CD4-positive, alpha-beta T cell treated with Interferon gamma for 1 hour (primary cell): ENCODE measurements at places on chromosomes 5 and 9.
A peak's percentile ranks its signal among the peaks of the same experiment; 100 is the strongest.

DNA sequence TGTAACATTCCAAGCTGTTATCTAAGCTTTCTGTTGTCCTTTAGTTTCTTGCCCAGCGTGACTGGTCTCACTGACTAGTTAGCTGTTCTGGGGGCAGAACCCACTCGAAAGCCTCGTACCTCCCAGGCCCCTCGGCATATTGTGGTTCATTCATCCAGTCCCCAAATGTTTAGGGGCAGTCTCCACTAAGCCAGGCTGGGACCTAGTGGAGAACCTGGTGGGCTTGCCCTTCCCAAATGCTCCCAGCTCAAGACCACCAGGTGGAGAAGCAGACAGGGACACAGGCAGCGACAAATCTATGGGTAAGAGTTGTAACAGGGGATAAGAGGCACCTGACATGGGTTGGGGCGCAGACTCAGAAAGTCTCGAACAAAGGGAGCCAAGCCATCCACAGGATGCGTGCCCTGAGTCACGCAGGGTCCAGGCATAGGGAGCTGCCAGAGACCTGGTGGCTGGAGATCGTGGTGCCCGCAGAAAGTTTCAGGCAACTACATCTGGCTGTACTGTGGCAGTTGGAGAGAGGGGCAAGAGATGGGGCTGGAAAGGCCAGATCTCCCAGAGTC is 851 bp upstream of the EEIG1 start:
- no peak for DNase-seq

DNA sequence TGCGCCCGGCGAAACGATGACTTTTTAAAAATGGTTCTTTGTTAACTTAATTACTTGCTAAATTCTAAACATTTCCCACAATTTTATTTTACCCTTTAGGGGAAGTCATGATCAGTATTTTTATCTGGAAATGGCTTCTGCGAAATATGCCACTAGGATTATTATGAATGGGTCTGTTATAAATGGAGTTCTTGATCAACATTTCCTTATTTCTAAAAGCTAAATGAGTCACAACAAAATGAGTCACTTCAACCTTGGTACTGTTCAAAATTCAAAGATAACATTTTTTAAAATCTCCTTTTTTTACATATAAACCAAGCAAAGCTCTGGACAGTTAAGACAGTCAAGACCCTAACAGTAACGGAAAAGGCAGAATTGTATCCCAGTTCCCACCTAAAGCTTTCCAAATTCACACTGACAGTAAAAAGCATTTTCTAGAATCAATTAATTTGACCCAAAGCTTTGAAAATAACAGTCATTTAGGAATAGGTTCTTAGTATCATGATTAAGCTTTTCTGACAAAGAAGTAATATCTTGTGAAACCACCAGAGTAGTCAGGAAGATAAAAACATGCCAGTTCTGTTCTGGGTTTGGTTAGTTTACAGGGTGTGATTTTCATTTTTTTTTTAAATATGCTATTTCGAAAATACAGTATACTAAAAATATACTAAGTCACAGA is 81.7 kb downstream of the LHFPL2 start:
- no peak for DNase-seq

GRCh38 chr5:16456103-16456832 is 9.3 kb downstream of the ZNF622 start:
- peak; percentile 24 for DNase-seq

GRCh38 chr5:59565551-59565950 is 328.0 kb downstream of the PDE4D start:
- DNase-seq = no peak

DNA sequence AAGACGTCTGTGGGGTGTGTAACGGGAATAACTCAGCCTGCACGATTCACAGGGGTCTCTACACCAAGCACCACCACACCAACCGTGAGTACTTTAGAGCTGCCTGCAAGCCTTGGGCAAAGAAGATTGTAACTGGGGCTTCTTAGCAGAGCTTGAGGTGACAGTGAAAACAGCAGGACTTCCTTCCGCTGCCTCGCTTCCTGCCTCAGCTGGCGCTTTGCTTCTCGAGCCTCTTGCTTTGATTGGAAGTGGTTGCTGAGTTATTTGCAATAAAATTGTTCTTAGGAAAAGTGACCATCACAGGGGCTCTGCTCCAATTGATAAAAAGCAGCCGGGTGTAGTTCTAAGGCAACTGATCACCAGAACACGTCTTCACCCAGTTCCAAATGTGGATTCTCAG is 99.1 kb downstream of the ADAMTS16 start:
- DNase-seq = no peak

DNA sequence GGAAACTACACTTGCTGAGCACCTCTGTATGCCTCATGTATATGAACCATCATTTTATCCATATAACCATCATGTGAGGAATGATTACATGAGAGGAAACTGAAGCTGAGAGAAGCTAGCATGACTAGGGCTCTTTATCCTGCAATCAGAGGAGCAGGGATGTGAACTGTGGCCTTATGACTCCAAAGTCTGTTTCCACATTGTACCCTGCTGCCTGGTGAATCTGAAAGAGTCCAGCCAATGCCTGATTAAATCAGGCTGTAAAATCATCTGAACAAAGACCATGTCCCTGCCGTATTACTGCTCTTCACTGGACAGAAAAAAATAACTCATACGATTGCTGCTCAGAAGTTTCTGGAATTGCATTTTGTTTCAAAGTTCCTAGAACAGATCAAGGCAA is 67.0 kb downstream of the LPAR1 start:
- DNase-seq = no peak

- DNase-seq = no peak
Observed at GRCh38 chr5:105929858-105930257, 1740.9 kb downstream of the EFNA5 start.

- no peak for DNase-seq
Observed at GRCh38 chr9:95620314-95620713, 103.5 kb upstream of the PTCH1 start.

DNA sequence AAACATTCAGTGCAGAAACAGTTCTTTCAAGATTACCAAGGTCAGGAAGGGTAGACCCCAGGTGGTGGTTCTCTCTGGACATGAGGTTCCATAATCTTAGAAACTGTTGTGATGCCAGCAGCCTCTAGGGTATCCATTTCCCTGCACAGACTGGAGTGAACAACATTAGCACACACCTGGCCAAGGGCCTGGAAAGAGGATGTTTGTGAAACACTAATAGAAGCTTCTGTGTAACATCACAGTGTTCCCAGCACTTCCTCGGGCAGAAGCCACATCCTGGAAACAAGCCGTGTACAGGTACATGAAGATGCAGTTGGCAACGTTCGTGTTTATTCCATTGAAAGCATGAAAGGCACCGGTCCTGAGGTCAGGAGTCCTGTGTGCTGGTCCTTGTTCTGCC is 598.2 kb upstream of the KLF4 start:
- DNase-seq = no peak

GRCh38 chr5:31378838-31379237 is 153.1 kb downstream of the DROSHA start:
- no peak for DNase-seq
